Vagina (tissue), 2 donors: ENCODE measurements at places on chromosomes 2 and 18.

DNA sequence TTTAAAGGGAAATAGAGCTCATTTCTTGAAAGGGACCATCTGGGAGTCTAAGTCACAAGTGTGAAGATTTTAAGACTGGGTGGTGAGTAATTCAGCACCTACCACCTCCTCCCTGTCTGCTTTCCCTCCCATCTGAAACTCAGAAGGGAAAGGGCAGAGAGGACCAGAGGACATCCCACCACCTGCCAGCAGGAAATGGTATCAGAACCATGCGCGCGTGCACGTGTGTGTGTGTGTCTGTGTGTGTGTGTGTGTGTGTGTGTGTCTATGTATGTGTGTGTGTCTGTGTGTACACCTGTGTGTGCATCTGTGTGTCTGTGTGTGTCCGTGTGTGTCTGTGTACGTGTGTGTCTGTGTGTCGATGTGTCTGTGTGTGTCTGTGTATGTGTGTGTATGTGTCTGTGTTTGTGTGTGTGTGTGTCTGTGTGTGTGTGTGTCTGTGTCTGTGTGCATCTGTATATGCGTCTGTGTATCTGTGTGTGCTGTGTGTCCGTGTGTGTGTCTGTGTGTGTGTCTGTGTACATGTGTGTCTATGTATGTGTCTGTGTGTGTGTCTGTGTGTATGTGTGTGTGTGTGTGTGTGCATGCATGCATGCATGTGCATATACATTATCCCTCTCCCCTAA, 76.8 kb downstream of the ZFP36L2 start:
- DNase-seq: no peak

- no peak for DNase-seq
Observed at GRCh38 chr18:22363867-22364463, 53.8 kb downstream of the CTAGE1 start.

DNA sequence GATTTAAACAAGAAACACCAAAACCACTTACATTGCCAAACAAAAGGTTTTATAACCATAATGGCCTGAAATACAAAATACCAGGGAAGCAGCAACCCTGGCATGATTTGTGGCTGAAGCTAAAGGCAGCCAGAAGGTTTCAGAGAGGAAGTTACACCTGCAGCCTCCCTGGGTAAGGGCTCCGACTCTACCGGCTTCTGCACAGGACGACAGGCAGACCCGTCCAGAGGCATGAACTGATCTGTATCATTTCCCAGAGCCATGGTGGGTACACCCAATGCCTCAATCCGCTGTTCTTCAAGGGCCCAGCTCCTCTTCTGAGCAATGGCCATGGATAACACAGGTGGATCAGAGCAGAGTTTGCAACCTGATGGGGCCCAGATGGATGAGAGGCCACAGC, 71.6 kb downstream of the PXDN start:
- peak; percentile 55 for DNase-seq

- no peak for DNase-seq
Observed at GRCh38 chr2:178275600-178275999, 81.3 kb downstream of the OSBPL6 start.

DNA sequence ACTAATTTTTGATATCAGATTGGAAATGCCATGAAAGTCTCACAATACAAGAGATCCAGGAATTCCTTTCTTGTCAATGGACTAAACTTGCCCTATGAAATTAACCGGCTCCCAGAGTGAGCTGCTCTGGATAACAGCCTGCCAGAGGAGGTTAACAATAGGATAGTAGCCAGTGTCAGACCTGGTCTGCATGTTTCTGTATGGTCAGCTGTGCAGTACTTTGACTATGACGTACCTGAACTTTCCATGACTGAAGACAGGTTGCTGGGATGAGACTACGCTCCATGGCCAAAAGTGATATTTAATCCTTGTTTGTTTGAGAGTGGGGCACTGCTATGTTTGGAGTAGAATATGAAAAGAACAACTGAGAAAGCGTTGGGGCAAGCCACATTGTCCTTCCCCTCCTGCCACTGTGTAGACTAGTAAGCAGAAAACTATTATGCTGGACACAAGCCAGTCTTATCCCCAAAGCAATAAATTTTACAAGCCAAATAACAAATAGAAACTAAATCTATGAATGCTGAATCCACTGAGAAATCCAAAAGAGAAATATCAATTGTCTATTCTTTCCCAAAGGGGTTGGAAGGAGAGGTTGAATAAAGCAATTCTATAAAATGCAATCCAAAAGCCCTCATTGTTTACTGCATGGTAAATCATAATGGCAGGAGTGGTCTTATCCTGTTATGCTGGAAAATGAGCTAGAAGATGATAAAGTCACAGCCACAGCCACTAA, 115.5 kb upstream of the CYP26B1 start:
- DNase-seq: no peak

DNA sequence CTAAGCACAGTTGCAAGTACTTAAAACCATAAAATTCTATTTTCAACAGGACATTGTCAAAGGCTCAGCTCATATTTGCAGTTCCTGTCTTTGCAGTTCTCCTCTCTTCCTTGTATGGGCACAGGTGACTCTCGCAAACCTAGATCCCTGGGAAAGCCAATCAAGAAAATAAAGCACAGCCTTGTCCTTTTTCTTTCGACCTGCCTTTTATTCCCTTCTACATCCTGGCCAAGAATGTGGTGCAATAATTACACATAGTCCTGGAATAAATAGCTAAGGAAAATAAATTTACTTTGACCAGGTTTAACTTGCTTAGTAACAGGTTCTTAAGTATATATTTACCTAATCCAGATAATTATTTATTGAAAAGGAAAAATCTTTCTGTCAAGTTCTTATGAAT, 20.2 kb downstream of the ATG16L1 start:
- no peak for DNase-seq

DNA sequence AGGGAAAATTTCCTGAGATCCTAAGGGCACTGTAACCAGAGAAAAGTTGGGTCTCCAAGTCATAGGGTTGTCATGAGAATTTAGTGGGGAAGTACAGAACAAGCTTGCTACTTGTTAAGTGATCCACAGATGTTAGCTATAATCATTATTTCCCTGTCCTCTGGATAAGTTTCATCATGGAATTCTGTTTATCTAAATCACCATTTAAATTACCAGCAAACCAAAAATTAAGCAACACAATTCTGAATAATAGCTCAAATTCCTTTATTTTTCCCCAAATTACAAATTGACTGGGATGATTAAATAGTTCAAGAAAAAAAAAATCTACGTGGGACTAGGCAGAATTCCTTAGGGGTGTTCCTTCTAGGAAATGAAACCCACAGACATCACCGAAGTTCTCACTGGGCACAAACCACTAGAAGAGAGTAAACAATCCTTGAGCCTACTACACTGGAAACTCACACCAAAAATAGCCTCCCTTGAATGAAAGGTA, 159.5 kb downstream of the COL6A3 start:
- no peak for DNase-seq

DNA sequence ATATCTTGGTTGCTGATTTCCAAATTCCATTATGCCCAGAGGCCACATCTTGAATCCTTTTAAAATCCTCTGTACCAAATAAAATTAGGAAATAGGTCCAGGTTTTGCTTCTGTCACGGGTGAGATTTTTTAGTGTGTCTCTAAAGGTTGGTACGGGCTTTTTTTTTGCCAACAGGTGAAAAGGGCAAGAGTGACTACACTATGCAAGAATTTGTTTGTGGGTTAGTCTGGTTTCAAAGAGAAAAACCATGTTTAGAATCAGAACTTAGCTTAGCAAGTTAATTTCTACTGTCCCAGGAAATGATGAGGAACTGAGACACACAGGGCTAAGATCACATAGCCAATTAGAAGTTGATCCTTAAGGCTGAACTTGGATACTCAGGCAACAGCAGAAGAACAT, 41.7 kb downstream of the POLR1A start:
- no peak for DNase-seq

GRCh38 chr2:174681099-174682006, 82.9 kb downstream of the CHRNA1 start:
- peak; percentile 82 for DNase-seq

DNA sequence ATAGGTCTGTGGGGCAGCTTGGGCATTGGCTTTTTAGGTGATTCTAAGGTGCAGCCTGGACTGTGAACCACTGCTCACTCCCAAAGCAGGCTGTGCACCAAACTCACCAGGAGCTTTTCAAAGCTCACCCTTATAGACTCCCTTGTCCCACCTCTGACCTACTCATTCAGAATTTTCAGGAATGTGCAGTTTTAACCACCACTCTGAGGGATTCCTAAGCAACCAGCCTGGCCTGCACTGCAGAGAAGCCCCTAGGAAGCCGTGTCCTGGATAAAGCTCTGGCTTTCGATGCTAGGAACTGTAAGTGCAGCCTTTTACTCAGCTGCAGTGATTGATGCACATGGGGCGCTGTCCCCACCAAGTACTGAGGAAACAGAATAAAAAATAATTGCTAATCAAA, 33.0 kb downstream of the MRO start:
- DNase-seq: no peak

- DNase-seq: no peak
Observed at GRCh38 chr2:68320118-68320641, 431 bp upstream of the CNRIP1 start.

- no peak for DNase-seq
Observed at GRCh38 chr2:197327472-197328098, 17.0 kb upstream of the ANKRD44 start.
